Aorta (tissue), 5 donors: ENCODE measurements at places on chromosomes 11 and 22.

- DNase-seq = no peak
Observed at GRCh38 chr11:64534391-64534801, 56.6 kb upstream of the SLC22A12 start.

DNA sequence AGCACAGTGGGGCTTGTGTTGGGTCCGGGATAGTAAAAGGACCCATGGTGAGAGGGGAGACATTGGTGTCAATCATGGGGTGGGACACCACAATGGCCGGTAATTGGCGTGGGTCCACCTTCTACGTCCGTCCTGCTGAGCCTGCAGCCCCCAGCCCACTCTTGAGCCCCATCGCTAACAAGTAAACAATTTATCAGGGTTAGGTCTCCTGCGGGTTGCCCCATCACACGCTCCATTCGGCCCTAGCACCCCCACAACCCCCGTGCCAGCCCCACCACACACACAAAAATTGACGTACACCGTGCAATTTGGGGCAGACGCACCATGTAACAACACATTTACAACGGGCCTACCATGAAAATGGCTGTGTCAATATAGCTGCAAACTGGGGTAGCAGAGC lies 86.5 kb upstream of the HTATIP2 start:
- no peak for DNase-seq

DNA sequence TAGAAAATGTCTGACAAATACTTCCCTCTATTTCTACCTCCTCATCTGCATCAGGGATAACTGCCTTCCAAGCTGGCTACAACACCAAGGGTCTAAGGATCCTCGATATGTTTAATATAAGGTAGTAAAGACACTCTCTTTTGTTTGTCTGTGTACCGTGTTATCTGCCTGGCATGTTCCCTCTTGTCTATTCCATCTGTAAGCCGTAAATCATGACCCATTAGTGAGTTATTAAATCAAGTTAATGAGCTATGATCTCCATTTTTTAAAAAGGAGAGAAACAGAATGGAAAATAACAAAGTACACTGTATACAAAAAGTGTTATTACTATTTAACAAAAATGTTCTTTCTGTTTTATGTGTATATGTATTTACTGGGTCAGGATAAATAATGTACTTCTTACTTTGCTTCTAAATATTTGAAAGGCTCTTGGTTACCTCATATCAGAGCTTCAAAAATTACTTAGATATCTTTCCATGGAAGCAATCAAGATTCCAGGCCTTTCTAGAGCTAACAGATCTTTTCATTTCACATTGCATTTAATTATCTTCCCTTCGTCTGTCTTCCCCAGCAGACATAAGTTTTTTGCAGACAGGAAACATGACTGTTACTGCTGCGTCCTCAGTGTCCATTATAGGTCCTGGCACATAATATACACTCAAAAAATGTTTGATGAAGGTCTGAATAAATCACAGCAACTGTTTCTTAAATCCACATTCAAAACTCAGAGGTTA lies 342.6 kb upstream of the CCDC90B start:
- DNase-seq = no peak

GRCh38 chr11:58466293-58466692 lies 24.3 kb upstream of the OR5B12 start:
- no peak for DNase-seq

- peak; percentile 16 for DNase-seq
Observed at GRCh38 chr22:18152519-18152918, 2.5 kb downstream of the USP18 start.

GRCh38 chr22:43897751-43898261 lies 6.0 kb upstream of the PNPLA5 start:
- no peak for DNase-seq

DNA sequence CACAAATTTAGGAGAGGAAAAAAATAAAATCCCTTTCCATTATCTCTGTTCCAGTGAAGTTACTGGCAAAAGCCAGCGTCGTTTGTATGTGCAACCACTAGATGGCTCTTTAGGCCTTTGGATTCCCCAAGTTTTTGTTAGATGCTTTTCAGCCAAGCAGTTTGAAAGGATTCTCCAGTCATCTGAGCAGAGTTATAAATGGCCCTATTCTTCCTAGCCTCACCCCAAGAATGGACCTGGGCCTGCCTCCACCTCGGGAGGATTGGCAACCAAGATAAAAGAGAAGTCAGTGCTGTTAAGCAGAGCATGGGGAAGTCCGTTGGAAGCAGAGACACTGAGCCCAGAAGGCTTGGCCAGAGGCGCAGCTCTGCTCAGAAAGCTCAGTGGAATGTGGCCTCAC lies 15.4 kb downstream of the FAM181B start:
- DNase-seq = no peak

- no peak for DNase-seq
Observed at GRCh38 chr22:44530569-44530968, 32.5 kb upstream of the RTL6 start.
